ENCODE measurements at places on chromosomes 2 and 18.
A peak's percentile ranks its signal among the peaks of the same experiment; 100 is the strongest.

- DNase-seq: no peak
Measured at GRCh38 chr2:9230051-9230802, 23.6 kb downstream of the ASAP2 start.

DNA sequence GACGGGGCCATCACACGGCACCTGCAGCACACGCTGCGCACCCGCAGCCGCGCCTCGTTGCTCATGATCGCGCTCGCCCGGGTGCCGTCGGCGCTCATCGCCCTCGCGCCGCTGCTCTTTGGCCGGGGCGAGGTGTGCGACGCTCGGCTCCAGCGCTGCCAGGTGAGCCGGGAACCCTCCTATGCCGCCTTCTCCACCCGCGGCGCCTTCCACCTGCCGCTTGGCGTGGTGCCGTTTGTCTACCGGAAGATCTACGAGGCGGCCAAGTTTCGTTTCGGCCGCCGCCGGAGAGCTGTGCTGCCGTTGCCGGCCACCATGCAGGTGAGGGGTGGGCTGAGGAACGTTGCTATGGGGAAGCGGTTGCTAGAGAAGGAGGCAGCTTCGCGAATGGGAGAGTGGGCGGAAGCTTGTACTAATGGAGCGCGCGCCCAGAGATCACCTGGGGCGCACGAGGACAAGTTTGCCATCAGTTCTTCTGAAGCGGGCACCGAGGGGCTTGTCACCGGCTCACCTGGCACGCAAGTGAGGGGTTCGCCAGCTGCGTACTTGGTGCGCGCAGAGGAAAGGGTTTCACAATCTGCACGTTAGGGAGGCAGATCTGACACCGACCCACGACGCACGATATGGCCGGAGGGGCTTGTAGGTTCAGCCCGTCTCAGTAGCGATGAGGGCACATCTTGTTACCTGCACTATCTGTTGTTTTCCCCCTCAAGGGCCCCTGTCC lies 45.6 kb downstream of the DDX18 start:
- no peak for DNase-seq

GRCh38 chr2:70935468-70936164 lies at the start of gene ATP6V1B1:
TSS of gene ATP6V1B1 (plus strand) at chr2:70935900. CDS start at chr2:70935955, 55 bp downstream.
- DNase-seq: peak; percentile 37

DNA sequence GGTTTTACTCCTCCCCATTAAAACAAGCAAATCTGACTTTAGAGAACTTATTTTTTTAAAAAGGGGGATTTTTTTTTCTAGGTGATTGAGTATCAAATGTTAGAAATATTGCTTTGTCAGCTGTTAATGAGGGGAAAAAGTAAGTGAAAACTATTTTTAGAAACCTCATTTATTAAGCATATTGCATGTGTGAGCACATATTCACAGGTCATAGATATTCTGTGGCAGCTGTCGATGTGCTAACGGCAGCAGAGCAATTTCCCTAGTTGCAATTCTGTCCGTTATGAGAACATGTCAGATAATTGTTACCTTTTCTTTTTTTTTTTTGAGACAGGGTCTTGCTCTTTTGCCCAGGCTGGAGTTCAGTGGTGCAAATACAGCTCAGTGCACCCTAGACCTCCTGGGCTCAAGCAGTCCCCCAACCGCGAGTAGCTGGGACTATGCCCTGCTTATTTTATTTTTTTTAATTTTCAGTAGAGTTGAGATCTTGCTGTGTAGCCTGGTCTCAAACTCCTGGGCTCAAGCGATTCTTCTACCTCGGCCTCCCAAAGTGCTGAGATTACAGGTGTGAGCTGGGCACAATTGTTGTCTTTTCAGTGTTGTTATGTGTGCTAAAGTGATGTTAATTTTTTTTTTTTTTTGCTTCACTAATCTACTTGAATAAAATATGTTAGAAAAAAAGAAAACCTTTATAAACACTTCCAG lies 69.8 kb downstream of the MTA3 start:
- no peak for DNase-seq

GRCh38 chr2:120279708-120280107 lies 27.1 kb downstream of the RALB start:
- no peak for DNase-seq

DNA sequence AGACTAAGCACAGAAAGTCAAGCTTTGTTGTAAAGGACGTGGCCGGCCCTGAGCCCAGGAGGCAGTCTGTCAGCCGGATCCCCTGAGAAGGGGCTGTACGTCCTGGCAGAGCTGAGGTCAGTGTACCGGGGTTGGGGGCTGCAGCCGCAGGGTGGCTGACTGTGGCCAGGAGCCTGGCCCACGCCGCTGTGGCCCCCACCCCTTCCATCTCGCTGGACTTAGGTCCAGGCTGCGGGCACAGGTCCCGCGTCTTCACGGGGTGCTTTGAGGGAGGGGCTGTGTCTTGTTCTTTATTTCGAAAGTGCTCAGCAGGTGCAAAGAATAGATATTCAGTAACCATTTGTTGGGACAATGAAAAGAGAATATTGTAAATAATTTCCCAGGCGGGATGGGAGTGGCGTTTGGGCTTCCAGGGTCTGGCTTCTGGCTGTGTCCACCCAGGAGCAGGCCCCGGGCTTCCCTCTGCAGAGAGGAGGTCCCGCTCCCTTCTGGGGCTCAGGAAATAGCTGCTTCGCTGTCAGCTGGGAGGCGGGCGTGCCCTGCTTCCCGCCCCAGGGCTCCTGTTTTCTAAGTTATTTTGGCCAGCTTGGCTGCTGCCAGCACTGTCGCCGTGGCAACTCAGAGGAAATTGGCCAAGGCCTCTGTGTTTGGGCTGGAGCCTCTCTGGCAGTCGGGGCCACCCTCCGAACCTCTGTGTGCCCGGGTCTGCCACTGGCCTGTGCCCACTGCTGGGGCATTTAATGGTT lies 7.4 kb downstream of the NFATC1 start:
- no peak for DNase-seq

GRCh38 chr18:24138409-24138788 lies 463 bp upstream of the CABYR start:
- DNase-seq: no peak

GRCh38 chr2:214747992-214748391 lies 61.5 kb downstream of the BARD1 start:
- DNase-seq: no peak

GRCh38 chr2:109558076-109558882 lies 55.5 kb downstream of the SEPTIN10 start:
- no peak for DNase-seq

All from right renal pelvis (tissue), 4 donors.